ENCODE measurements at places on chromosomes 5 and 9. TPM values are rescaled to one million over a fixed set of nuclear protein-coding genes. Genes with fewer than 3 reads are reported as not detected.

The CCDC107 gene
- total RNA-seq, result 9.1 TPM

The IL13 gene
- not detected for total RNA-seq

The PCDHA1 gene
- not detected for total RNA-seq

The JADE2 gene
- 133 TPM for total RNA-seq

The CIZ1 gene
- total RNA-seq, result 116 TPM

The SOHLH1 gene
- total RNA-seq, result not detected

The FYB1 gene
- total RNA-seq, result 250 TPM

The C1QTNF3 gene
- total RNA-seq, result 3.6 TPM

The BARHL1 gene
- total RNA-seq, result not detected

The RUSC2 gene
- 0.36 TPM for total RNA-seq

The TBC1D2 gene
- total RNA-seq, result 1.9 TPM

The SV2C gene
- total RNA-seq, result 0.11 TPM

The SPINK13 gene
- total RNA-seq, result not detected

The TLE1 gene
- total RNA-seq, result 14.1 TPM

The SPINK1 gene
- total RNA-seq, result not detected

The PCDHB3 gene
- total RNA-seq, result not detected

The C5 gene
- total RNA-seq, result 0.50 TPM

The HMCN2 gene
- not detected for total RNA-seq

The ZFP37 gene
- total RNA-seq, result 1.1 TPM

The SLC34A3 gene
- total RNA-seq, result not detected

The CARD6 gene
- 0.43 TPM for total RNA-seq

The DND1 gene
- 1.2 TPM for total RNA-seq

The BHMT2 gene
- not detected for total RNA-seq

The SPATA31D4 gene
- not detected for total RNA-seq

The KCNN2 gene
- total RNA-seq, result not detected

The INPP5E gene
- total RNA-seq, result 12.7 TPM

The ORM1 gene
- total RNA-seq, result not detected

The EIF4EBP3 gene
- 10.6 TPM for total RNA-seq

The MYORG gene
- total RNA-seq, result 0.39 TPM

The HAVCR2 gene
- total RNA-seq, result 3.8 TPM

The ADAMTS2 gene
- not detected for total RNA-seq

The OGN gene
- not detected for total RNA-seq

The DMGDH gene
- 0.90 TPM for total RNA-seq

The ENC1 gene
- total RNA-seq, result 51.1 TPM

The NUTM2G gene
- not detected for total RNA-seq

The NIPAL4 gene
- 0.25 TPM for total RNA-seq

The PLPP1 gene
- 5.8 TPM for total RNA-seq

The TAS2R1 gene
- not detected for total RNA-seq

The AQP3 gene
- total RNA-seq, result 50.3 TPM

The TUSC1 gene
- total RNA-seq, result not detected

The TCF7 gene
- 517 TPM for total RNA-seq

The IFNA21 gene
- not detected for total RNA-seq

The CNTFR gene
- not detected for total RNA-seq

The RAB3C gene
- total RNA-seq, result not detected

The BOD1 gene
- 16.5 TPM for total RNA-seq

The NUTM2F gene
- total RNA-seq, result not detected

Measured in CD8-positive, alpha-beta T cell (primary cell).